ENCODE measurements at places on chromosomes 1 and 21. TPM values are rescaled to one million over a fixed set of nuclear protein-coding genes. Genes with fewer than 3 reads are reported as not detected.

Gene CNR2
- not detected for total RNA-seq

Gene NCF2
- total RNA-seq, result 8.6 TPM

Gene VCAM1
- total RNA-seq, result 1.4 TPM

DNA sequence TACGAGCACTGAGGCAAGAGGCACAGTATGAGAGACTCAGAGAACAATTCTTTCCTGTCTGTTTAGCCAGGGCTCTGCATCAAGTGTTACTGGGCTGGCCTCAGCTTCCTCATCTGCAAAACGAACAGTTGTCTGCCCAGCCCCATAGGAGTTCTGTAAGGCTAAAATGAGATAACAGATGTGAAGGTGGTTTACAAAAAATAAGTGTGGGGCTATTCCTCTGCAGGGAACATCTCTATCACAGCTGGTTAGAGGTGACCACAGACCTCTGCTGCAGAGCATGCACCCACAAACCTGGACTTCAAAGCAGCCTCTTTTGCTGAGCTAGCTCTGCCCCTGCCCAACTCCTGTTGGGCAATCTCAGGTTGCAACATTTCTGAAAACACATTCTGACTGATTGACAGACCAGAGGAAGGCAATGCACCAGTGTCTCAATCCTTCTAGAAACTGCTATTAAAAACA, 10.5 kb upstream of the OLIG1 start:
- no peak for DNase-seq

DNA sequence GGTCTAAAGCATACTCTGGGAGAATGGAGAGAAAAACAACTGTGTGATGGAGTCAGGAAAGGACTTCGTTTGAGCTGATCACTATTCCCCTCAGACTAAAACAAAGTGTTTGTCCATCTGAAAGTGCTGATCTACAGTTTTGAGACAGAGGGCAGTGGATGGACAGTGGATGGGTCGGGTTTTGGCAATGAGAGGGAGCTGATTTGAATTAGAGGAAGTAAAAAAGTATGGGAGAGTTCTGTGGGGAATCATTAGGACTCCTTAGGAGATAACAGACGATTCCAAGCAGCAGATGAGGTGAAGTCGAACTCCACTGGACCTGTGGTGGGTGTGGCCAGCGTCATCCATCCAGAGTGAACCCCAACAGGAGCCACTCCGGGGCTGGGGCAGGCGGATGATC, 62.3 kb downstream of the PTGS2 start:
- DNase-seq, result peak; percentile 19

DNA sequence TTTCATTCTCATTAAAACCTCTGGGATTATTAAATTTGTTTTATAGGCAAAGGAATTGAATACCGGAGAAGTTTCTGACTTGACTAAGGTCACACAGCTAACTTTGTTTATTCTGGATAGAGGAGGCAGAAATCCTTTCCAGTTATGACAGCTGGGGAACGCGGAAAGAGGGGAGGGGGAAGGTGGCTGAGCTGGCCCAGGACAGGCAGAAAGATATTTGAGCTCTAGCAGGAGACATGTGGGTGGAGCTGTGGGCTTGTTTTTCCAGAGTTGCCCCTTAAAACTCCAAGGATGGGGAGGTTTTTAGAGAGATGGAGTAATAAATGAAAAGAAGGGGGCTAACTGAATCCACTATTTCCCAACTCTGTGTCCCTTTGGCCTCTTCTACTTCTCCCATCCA, 27.8 kb downstream of the FOXD2 start:
- DNase-seq, result no peak

All from Calu3 (cell line).